ENCODE measurements at places on chromosomes 2 and 18.

- DNase-seq, result no peak
Measured at GRCh38 chr2:15271941-15272542, 289.1 kb downstream of the NBAS start.

- DNase-seq, result no peak
Measured at GRCh38 chr18:7438646-7439045, 128.5 kb upstream of the PTPRM start.

DNA sequence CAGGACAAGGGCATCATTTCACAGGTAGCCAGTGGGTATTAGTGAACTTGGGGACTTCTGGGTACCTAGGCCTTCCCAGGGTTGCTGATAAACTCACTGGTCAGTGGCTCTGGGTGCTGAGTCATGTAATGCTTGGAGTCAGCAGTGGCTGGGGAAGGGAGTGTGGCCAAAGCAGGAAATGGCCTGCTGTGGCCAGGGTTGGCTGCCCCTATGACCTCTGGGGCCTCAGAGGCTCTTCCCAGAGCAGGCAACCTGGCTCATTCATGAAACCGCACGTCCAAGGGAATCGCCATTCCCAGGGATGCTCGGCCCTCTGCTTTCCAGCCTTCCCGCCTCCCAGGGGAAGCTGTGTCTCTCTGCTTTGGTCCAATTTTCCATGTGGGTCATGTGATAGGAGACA is 294.9 kb downstream of the DYSF start:
- DNase-seq, result no peak

- no peak for DNase-seq
Measured at GRCh38 chr2:102166189-102166845, 20.5 kb upstream of the IL1RL2 start.

DNA sequence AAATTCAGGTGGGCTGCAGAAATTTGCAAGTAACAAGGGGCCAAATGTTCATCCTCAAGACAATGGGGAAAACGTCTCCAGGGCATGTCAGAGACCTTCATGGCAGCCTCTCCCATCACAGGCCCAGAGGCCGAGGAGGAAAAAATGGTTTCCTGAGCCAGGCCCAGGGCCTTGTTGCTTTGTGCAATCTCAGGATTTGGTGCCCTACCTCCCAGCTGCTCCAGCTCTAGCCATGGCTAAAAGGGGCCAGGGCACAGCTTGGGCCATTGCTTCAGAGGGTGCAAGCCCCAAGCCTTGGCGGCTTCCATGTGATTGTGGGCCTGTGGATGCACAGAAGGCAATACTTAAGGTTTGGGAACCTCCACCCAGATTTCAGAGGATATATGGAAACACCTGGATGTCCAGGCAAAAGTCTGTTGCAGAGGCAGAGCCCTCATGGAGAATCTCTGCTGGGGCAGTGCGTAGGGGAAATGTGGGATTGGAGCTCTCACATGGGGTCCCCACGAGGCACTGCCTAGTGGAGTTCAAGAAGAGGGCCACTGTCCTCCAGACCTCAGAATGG is 29.2 kb downstream of the RPRD1A start:
- no peak for DNase-seq

- DNase-seq, result no peak
Measured at GRCh38 chr2:116586328-116586689, 1228.2 kb upstream of the DDX18 start.

- DNase-seq, result no peak
Measured at GRCh38 chr2:81483254-81483653, 1178.7 kb upstream of the LRRTM1 start.

- no peak for DNase-seq
Measured at GRCh38 chr18:7177116-7177744, 53.7 kb upstream of the LRRC30 start.

DNA sequence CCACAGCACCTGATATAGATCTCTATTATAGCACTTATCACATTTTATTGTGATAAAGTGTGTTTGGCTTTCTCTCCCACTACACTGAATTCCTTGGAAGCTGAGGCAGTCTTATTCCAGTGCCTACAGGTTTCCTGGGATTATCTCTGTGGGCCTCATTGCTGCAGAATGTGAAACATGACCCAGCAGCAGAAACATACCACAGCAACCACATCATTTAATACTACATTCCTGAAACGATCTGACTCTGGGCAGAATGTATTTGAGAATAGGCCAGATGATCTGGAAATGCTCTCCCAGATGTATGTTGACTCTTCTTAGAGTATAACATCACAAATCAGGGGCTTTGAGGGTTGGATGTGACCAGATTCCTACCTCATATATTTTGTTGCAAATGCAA is 323.5 kb upstream of the TANK start:
- DNase-seq, result no peak

GRCh38 chr2:201172279-201172678 is 10.7 kb upstream of the CASP10 start:
- no peak for DNase-seq

GRCh38 chr18:24695168-24695567 is 234.7 kb downstream of the HRH4 start:
- DNase-seq, result no peak

- no peak for DNase-seq
Measured at GRCh38 chr2:70922235-70923234, 13.2 kb upstream of the ATP6V1B1 start.

DNA sequence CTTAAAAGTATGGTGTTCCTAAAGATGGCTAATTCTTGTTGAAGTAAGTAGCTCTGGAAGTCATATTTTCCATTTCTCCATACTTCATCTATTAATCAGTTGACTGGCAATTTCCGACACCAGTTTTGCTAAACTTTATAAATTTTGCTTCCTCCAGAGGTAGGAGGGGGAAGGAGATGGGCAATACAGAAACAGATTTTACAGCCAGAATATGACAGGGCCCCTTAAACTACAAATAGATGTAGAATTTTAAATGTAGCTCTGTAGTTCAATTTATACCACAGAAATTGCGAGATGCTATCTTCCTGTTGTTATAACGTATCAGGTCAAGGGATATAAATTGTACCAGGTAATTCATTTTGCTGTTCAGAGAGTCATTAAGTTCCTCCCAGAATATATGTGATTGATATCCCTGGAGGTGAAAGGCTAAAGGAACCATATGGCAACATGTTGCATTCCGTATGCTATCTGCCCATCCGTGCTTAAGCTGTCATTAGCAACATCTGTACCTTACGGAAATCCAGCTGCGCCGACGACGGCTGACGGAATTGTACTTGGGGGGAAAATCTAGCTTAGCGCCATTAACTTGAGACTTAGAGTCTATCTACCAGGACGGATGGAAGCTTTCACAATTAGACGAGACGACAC is 8.4 kb upstream of the NR4A2 start:
- DNase-seq, result no peak

DNA sequence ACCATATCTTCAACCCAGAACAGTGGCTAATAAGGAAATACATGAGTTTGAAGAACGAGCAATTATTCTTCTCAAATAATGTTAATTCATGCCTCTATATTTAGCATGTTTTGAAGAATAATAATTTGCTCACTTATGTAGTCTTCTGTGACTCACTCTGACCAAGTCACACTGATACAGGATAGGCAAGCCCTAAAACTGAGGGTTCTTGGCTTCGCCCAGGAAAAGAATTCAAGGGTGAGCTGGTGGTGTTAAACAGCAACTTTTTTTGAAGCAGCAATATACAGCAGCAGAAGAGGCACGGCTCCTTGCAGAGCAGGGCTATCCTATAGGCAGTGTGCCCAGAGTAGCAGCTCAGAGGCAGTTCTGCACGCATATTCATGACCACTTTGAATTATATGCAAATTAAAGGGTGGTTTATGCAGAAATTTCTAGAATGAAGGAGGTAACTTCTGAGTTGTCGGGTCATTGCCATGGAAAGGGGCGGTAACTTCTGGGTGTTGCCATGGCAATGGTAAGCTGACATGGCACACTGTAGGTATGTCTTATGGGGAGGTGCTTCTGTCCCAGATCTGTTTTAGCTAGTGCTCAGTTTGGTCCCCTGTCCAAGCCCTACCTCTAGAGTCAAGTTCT is 200.6 kb downstream of the RND3 start:
- no peak for DNase-seq

GRCh38 chr18:56089612-56090258 is 501.7 kb upstream of the TCF4 start:
- no peak for DNase-seq

DNA sequence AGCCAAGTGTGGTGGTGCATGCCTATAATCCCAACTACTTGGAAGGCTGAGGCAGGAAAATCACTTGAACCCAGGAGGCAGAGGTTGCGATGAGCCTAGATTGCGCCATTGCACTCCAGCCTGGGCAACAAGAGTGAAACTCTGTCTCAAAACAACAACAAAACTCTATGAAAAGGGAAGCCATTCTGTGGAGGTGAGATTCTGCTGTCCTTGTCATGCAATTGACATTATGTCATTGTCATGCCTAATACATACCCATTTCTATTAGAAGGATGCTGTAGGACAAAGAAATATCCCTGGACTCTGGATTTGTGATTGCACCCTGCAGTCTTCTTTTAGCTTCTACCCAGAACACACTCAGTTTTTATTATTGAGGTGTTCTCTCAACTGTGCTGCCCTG is 8.6 kb downstream of the RASGRP3 start:
- DNase-seq, result no peak

DNA sequence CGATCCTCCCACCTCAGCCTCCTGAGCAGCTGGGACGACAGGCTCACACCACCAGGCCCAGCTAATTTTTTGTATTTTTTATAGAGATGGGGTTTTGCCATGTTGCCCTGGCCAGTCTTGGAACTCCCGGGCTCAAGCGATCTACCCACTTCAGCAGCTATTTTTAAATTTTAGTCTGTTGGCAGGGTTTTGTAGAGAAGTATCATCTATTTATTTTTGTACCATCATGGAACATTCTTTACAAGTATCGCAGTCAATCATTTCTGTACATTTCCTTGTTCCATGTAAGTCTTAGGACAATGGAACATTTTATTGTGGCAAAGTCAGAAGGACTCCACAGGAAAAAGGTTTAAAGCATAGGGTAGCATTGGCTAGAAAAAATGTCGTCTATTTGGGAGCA is 94.6 kb downstream of the UGGT1 start:
- DNase-seq, result no peak

DNA sequence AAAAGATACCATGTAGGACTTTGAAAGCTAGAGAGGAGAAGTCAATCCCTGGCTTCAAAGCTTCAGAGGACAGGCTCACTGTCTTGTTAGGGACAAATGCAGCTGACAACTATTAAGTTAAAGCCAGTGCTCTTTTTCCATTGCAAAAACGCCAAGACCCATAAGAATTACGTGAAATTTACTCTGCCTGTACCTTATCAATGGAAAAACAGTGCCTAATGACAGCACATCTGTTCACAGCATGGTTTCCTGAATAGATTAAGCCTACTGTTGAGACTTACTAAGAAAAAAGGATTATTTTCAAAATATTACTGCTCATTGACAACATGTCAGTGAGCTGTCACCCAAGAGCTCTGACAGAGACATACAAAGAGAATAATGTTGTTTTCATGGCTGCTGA is 52.9 kb downstream of the ANKRD12 start:
- no peak for DNase-seq

DNA sequence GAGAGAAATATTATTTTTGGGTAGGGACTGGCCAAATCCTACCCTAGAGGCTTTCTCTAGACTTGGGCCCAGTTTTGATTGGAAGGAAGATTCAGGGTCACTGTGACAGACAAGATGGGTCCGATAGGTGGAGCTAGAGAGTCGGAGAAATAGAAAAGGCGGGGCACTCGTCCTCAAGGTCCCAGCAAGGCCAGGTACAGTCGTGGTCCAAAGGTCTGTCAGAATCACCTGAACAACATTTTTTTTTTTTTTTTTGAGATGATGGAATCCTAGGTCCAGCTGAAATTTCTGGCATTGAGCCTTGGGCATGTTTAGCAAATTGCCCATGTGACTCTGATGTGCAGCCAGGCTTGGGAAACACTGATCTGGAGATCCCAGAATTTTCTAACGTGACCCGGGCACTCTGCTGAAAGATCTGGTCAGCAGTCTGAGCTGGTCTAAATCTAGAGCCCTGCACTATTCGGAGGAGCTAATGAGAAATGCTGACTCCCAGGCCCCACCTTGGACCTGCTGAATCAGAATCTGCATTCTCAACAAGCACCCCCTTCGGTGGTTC is 23.0 kb upstream of the NTSR2 start:
- peak; percentile 30 for DNase-seq

DNA sequence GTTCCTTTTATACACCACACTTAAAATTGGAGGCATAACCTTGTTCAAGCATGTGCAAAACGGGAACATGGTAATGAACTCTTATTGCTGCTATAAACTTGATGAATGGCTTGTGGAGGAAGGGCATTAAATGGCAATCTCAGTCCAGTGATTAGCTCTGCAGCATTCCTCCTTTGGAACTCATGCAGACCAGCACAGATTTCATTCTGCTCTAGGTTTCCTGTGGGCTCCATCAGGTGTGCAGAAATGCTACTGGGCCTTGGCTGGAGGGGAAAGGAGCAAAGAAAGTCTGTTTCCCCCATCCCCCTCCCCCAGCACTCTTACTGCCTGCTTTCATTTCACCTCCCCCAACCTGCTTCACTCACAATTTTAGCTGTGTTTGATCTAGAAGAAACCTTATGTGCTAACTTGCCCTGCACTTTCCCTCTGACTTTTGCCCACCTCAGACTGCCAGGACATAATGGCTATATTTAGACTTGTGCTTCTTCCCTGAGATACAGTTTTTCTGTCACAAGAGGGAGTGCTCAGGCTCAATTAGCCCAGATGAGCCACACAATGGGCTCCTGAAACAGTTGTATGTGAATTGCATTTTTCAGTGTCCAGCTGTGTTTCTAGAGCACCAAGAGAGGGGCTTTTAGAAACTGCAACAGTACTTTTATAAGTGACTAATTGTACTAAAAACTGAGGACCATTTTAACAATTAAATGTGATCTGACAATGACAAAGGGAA is 109.8 kb downstream of the FSHR start:
- DNase-seq, result no peak

DNA sequence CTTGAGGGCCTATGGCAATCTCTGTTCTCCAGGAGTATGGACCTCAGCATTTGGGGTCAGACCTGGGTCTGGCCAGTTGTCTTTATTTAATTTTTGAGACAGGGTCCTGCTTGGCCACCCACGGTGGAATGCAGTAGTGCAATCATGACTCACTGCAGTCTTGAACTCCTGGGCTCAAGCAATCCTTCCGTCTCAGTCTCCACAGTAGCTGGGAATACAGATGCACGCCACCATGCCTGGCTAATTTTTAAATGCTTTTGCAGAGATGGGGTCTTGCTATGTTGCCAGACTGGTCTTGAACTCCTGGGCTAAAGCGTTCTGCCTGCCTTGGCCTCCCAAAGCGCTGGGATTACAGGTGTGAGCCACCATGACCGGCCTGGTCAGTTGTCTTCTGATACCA is 46.4 kb upstream of the INHBB start:
- no peak for DNase-seq

DNA sequence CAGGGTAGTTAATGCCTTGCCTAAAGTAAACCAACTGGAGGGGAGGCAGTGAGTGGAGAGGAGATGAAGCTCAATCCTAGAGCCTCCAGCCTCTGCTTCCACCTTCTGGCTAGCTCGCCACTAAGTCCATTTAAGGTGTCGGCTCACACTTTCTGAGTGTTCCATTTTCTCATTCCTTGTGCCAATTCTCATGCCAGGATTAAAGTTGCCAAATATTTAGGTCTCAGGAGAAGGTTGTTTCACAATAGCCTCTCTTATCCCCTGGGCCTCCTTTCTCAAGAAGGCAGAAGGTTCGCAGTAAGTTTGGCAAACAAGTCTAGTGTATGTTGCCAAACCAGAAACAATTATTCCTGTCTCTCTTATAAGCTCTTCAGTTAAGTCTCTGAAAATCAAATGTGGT is 57.2 kb downstream of the TACR1 start:
- no peak for DNase-seq
